ENCODE measurements at places on chromosomes 12 and 14. TPM values are rescaled to one million over a fixed set of nuclear protein-coding genes. Genes with fewer than 3 reads are reported as not detected.
A peak's percentile ranks its signal among the peaks of the same experiment; 100 is the strongest.

The CMKLR1 gene
- under 0.01 TPM for total RNA-seq

The OR4Q2 gene
- not detected for total RNA-seq

The HSPA2 gene
- total RNA-seq = 9.9 TPM

The TAS2R42 gene
- total RNA-seq = not detected

The ARHGAP5 gene
- total RNA-seq = 68.4 TPM

The TMEM132C gene
- total RNA-seq = under 0.01 TPM

The KLRG1 gene
- 1.0 TPM for total RNA-seq

- no peaks in the 10 kb centered on the region for H3K36me3 ChIP-seq
- H3K4me1 ChIP-seq = no peaks in the 10 kb centered on the region
- peak; percentile 14 for DNase-seq
- no peak overlapping the region for H3K27ac ChIP-seq
- H3K4me3 ChIP-seq = no peak overlapping the region
Measured at GRCh38 chr12:127270193-127270592, 996.8 kb upstream of the TMEM132C start.

DNA sequence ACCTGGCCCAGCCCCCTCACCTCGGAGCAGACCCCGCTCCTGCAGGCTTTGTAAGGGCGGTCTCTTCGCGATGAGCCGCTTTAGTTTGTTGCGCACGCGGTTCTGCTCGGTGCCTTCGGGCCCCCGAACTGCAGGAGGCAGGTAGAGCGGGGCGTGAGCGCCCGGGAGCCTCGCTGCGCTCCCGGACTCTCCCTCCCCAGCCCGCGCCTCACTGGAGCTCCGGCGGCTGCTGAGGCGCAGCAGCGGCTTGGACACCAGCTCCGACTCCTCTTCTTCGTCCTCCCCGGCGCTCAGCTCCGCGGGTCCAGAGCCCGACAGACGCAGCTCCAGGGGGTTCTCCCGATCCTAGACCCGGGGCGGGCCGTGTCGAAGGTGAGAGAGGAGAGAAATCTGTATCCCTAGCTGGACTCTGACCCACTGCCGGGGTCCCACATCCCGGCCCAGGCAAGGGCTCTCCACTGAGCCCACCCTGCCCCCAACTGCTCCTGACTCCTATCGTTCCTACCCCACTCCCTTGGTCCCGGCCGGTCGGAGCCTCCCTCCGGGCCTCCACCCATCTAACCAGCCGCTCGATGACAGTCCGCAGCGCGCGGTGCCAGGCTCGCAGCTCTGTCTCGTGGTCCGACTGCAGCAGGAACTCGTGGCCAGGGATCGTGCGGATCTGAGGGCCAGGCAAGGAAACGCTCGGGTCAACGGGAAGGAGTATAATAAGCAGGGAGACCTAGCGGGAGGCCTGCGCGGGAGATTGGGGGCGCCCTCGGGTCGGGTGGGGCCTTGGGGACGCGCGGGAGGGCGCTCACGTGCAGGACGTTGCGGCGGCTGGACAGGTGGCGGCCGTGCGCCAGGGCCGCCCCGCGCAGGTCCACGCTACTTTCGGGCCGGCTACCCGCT, 4.2 kb downstream of the ARHGAP9 start:
- no peak overlapping the region for H3K27ac ChIP-seq
- H3K4me3 ChIP-seq = peak overlapping the region; percentile 33
- no peaks in the 10 kb centered on the region for H3K4me1 ChIP-seq
- no peak for DNase-seq
- no peaks in the 10 kb centered on the region for H3K36me3 ChIP-seq

- no peaks in the 10 kb centered on the region for H3K36me3 ChIP-seq
- H3K4me3 ChIP-seq = no peak overlapping the region
- H3K4me1 ChIP-seq = no peaks in the 10 kb centered on the region
- no peaks in the 10 kb centered on the region for H3K27me3 ChIP-seq
- no peak for DNase-seq
Measured at GRCh38 chr14:99125616-99126431, 146.2 kb downstream of the BCL11B start.

- H3K4me3 ChIP-seq = no peak overlapping the region
- peaks cover 2% of the 10 kb centered on the region for H3K36me3 ChIP-seq
- H3K4me1 ChIP-seq = peaks cover 13% of the 10 kb centered on the region
Measured at GRCh38 chr12:1553987-1554982, 40.1 kb downstream of the FBXL14 start.

- H3K27me3 ChIP-seq = no peaks in the 10 kb centered on the region
- no peak for DNase-seq
- H3K36me3 ChIP-seq = no peaks in the 10 kb centered on the region
- no peak overlapping the region for H3K4me3 ChIP-seq
- H3K27ac ChIP-seq = no peak overlapping the region
Measured at GRCh38 chr12:30296486-30296885, 399.2 kb downstream of the IPO8 start.

DNA sequence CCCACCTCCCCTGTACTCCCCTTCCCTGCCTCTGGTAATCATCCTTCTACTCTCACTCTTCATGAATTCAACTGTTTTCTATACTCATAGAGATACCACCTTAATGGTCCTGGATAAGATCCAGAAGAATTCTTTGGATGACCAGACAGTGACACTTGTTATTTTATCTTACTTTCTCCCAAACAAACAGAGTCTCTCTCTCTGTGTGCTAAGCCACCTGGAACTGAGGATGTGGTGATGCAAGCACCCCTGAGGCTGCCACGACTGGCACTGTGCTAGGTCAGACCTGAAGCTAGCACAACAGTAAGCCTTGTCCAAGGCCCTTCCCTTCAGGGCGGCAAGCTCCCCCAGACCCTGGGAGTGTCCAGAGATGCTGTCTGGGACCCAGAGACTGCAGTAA, 250.2 kb downstream of the C12orf50 start:
- no peak overlapping the region for H3K27ac ChIP-seq
- peak; percentile 69 for DNase-seq
- no peaks in the 10 kb centered on the region for H3K4me1 ChIP-seq
- no peaks in the 10 kb centered on the region for H3K36me3 ChIP-seq
- no peak overlapping the region for H3K4me3 ChIP-seq
- H3K27me3 ChIP-seq = no peaks in the 10 kb centered on the region

- no peaks in the 10 kb centered on the region for H3K36me3 ChIP-seq
- no peak overlapping the region for H3K27ac ChIP-seq
- H3K27me3 ChIP-seq = no peaks in the 10 kb centered on the region
Measured at GRCh38 chr12:64582862-64583261, 27.4 kb upstream of the RASSF3 start.

DNA sequence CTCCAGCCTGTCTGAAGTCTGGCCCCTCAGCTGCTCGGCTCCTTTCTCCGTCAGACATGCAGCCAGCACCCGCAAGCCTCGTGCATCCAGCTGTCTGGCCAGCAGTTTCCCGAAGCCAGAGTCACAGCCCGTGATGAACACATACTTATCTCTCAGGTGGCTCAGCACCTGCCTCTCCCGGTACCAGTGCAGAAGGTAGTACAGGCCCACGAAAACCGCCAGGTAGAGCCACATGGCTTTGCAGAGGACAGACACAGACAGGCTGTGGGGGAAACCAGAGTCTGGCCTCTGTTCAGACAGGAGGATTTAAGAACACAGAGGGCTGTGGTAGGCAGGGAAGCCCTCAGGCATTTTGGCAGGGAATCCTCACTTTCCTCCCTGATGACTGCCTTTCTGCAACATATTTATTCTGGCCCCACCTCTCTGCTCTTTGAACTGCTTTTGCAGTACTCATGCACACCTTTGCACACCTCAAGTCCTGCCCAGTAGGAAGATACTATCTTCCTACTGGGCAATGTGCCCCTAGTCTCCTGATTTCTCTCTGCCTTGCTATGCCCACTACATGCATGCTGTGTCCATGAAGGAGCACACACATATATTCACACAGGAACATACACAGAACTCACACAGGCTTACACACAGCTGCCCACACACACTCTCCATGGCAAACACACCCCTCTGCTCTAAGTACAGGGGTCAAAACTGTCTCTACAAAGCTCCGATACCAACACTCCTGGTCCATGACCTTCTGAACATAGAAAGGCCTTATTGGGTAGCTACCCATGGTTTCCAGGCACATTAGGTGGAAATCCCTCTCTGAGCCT, at the start of gene RDH16:
Gene RDH16, minus strand, starts transcription at position 380 of the 824 bp plus-strand sequence. Its CDS starts 146 bp downstream, at position 234.
- H3K4me3 ChIP-seq = no peak within 1 kb of the TSS
- no peak for DNase-seq
- H3K4me1 ChIP-seq = no peaks in the 10 kb centered on the region
- no peaks in the 10 kb centered on the region for H3K36me3 ChIP-seq
- no peak within 1 kb of the TSS for H3K27ac ChIP-seq
- H3K27me3 ChIP-seq = peaks cover 3% of the 10 kb centered on the region

- no peaks in the 10 kb centered on the region for H3K27me3 ChIP-seq
- peaks cover 9% of the 10 kb centered on the region for H3K4me1 ChIP-seq
- no peak for DNase-seq
- H3K27ac ChIP-seq = peak overlapping the region; percentile 39
Measured at GRCh38 chr12:54378796-54379397, 5.6 kb downstream of the ZNF385A start.

GRCh38 chr14:90820958-90821357, 4.7 kb upstream of the TTC7B start:
- H3K27me3 ChIP-seq = no peaks in the 10 kb centered on the region
- no peaks in the 10 kb centered on the region for H3K4me1 ChIP-seq
- DNase-seq = no peak

GRCh38 chr14:64186231-64187129, 107.7 kb downstream of the ESR2 start:
- no peaks in the 10 kb centered on the region for H3K4me1 ChIP-seq
- no peak overlapping the region for H3K27ac ChIP-seq
- no peak for DNase-seq
- H3K36me3 ChIP-seq = no peaks in the 10 kb centered on the region
- H3K4me3 ChIP-seq = no peak overlapping the region
- no peaks in the 10 kb centered on the region for H3K27me3 ChIP-seq

DNA sequence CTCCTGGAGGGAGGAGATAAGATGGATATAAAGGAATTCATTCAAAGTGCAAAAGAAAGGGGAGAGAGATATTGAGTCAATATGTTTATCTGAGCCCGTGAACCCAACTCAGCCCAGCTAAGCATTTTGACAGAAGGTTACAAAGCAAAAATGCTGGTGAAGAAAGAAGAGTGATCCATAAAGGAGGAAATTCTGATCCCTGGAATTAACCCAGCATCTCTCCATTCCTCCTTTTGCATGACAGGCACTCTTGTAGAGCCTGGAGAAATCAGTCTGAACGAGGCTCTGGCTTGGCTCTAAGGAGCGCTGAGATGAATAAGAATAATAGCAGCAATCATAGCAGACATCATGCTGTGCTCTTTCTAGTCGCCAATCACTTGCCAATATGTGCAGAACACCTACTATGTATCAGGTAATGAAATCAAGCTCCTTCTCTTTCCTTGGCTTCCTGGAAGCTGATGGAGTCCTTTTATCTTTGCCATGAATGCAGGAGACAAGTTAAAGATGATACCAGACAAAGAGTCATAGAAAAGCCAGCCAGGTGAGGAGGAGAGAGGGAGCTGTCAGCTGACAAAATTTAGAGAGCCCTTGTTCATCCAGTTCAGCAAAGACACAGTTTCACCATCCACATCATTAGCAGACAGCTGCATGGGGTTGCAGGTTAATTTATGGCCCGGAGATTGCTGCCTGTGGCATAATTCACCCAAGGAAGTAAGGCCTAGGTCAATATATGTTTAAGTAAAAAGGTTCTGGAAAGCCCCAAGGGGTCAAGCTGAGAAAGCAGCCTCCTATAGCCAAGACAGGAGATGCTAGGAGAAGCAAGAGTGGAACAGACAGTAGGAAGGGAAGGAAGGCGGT, 476.5 kb upstream of the TBX3 start:
- peaks cover 3% of the 10 kb centered on the region for H3K4me1 ChIP-seq
- no peaks in the 10 kb centered on the region for H3K27me3 ChIP-seq
- H3K36me3 ChIP-seq = no peaks in the 10 kb centered on the region
- no peak overlapping the region for H3K27ac ChIP-seq
- no peak overlapping the region for H3K4me3 ChIP-seq
- no peak for DNase-seq

DNA sequence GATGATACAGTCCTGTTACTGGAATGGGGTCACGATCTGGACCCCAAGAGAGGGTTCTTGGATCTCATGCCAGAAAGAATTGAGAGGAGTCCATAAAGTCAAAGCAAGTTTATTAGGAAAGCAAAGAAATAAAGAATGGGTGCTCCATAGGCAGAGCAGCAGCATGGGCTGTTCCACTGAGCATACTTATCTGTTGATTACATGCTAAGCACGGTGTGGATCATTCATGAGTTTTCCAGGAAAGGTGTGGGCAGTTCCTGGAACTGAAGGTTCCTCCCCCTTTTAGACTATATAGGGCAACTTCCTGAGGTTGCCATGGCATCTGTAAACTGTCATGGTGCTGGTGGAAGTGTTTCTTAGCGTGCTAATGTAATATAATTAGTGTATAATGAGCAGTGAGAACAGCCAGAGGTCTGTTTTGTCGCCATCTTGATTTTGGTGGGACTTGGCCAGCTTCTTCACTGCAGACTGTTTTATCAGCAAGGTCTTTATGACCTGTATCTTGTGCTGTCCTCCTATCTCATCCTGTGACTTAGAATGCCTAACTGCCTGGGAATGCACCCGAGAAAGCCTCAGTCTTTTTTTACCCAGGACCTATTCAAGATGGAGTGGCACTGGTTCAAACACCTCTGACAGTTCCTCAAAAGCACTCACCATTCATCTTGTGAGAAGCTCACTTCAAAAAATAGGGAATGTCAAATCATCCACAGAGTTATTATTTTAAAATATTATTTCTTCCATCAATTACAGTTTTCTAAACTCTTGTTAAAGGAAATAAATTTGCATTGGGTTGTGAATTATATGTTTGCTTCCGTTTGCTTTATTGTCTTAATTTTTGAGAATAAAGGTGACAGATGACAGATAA, 1358.8 kb upstream of the TMEM132C start:
- H3K36me3 ChIP-seq = no peaks in the 10 kb centered on the region
- no peak for DNase-seq
- no peaks in the 10 kb centered on the region for H3K4me1 ChIP-seq
- H3K27ac ChIP-seq = no peak overlapping the region
- no peaks in the 10 kb centered on the region for H3K27me3 ChIP-seq

DNA sequence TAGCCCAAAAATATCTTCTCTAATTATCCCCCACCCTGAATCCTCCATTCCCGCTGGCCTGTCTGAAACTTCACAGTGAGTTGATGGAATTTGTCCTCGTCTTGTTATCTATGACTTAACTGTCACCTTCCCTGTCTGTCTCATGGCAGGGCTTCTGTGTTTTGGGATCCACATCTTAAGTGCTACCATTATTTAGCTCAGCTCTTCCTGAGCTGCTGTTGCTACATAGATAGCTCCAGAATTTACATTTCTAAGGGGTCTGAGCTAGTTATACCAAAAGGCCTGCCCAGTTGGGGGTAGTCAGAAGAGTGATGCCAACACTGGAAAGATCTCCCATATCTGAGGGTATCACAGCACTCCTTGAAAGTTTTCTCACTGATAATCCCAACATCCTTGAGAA, 57.0 kb upstream of the CDKN3 start:
- no peak for DNase-seq
- no peaks in the 10 kb centered on the region for H3K4me1 ChIP-seq
- no peak overlapping the region for H3K27ac ChIP-seq
- no peaks in the 10 kb centered on the region for H3K27me3 ChIP-seq
- H3K36me3 ChIP-seq = no peaks in the 10 kb centered on the region
- H3K4me3 ChIP-seq = no peak overlapping the region

GRCh38 chr14:50608302-50608851, 48.4 kb downstream of the ATL1 start:
- DNase-seq = peak; percentile 42
- no peaks in the 10 kb centered on the region for H3K36me3 ChIP-seq
- H3K4me1 ChIP-seq = no peaks in the 10 kb centered on the region
- H3K4me3 ChIP-seq = no peak overlapping the region

Data from fibroblast of lung (primary cell).